ENCODE measurements at places on chromosomes 5 and 9.

DNA sequence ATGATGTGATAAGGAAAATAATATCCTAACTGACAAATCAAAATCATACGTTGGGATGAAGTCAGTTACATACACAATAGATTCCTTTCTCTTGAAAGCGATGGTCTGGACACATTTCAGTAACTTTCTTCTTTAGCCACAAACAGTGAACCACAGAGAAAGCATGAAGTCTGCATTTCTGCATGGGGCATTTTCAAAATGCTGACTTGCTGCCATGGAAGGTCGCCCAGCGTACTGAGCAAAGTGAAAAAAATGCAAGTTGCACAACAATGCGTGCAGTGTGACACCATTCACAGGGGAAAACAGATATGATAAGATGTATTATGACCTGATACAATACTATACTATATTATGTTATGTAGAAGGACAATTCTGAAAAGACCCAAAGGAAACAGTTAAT, 146.3 kb downstream of the SNX18 start:
- peak; percentile 72 for DNase-seq

DNA sequence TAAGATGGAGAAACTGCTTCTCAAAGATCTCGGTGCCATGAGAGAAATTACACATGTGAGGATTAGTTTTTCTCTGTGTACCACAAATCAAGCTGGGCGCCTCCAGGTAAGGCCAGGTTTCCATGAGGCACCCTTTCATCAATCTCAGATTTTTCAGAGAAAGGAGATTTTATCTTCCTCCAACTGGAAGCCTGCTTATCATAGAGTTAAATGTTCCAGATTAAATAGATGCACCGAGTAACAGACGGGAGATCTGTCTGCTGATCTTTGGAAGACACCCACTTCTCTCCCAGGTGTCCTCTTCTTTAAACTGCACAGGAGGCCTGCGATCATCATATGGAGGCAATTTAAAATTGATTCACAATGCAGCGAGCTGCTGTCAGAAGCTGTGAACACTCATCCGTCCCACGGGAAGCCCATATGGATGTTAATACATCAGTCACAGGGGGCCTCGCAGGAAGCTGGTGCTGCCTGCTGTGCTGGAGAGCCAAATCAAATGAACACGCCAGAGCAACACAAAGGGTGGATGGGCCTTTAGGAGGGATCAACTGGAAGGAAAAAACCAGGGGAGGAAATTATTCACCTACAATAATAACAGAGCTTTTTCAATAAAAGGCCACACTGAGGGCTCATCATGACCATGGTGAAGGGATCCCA, 93.3 kb downstream of the TLE1 start:
- no peak for DNase-seq

- peak; percentile 68 for DNase-seq
These were observed 120.5 kb downstream of the FBXL7 start for GRCh38 chr5:15620501-15620900.

GRCh38 chr5:634191-634590, 22.1 kb downstream of the CEP72 start:
- no peak for DNase-seq

- no peak for DNase-seq
These were observed 8.1 kb downstream of the LRRC14B start for GRCh38 chr5:199197-199949.

DNA sequence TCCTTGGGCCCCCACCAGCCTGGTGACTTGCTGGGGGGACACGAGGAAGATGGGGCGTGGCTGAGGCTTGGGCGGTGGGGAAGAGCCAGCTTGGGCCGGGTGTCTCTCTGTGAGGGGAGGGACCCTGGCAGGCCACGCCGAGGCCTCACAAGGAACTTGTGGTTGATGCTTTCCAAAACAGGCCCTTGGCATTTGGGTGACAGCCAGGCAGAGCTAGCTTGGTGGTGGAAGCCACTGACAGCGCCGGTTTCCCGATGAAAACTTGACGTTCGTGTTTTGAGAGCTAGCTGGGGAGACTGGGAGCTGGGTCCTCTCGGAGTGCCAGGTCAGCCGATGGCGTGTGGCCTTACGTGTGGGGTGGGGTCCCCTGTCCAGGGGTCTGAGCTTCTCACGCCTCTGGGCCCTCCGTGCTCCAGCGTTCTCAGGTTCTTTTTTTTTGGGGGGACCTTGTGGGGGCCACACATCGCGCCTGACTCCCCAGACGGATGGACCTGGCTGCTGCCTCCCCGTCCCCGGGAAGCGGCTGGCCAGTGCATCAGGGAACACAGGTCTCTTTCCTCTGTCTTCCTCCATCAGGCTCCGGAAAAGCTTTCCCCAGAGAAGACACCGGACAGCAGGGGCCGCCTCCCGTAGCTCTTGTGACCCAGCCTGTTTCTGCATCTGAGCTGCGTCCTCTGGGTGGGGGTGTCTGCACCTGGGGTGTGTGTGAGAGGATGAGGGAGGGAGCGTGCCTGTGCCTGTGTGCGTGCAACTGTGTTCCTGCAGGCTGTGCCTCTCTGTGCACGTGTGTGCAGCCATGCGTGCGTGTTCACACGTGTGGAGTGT, 129.3 kb upstream of the LPCAT1 start:
- no peak for DNase-seq

All from right atrium auricular region (tissue), 2 donors.